ENCODE measurements at places on chromosomes 16 and 17.

- no peak for DNase-seq
These were observed 3.4 kb upstream of the NAT9 start for GRCh38 chr17:74779501-74779900.

GRCh38 chr17:44898768-44899073 lies 524 bp downstream of the EFTUD2 start:
- DNase-seq: no peak

DNA sequence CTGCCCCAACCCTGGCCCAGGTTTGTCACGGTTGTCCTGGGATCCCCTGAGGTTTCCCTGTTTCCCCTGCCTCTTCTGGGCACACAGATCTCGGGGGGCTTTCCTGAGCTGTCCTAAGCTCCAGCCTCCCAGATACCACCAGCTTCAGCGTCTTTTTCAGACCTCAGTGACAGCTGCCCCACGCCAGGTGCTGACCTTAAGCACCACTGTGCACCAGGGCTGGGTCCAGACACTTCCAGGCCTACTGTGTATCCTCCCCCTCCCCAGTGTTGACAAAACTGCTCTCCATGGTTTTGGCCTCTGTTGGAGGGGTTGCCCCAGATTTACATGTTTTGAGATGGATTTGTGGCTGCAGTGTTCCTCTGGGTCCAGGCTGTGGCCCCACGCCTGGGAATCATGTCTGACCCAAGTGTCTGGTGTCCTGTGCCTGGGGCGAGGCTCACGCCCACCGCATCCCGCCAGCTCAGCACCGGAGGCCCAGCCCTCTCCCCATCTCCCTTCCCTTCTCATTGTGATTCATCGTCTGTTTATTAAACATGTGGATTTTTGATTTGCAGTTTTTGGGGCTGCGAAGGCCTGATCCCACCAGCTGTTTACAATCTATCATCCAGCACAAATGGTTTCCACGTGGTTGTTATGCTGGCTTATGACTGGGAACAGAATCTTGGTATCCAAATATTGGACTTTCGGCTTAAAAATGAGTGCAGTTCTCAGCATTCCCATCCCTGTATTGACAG lies 82.1 kb downstream of the METRNL start:
- no peak for DNase-seq

- no peak for DNase-seq
These were observed 410.1 kb downstream of the NPIPA8 start for GRCh38 chr16:17926461-17926860.

GRCh38 chr17:59542960-59543635 lies 22.3 kb upstream of the DHX40 start:
- no peak for DNase-seq

DNA sequence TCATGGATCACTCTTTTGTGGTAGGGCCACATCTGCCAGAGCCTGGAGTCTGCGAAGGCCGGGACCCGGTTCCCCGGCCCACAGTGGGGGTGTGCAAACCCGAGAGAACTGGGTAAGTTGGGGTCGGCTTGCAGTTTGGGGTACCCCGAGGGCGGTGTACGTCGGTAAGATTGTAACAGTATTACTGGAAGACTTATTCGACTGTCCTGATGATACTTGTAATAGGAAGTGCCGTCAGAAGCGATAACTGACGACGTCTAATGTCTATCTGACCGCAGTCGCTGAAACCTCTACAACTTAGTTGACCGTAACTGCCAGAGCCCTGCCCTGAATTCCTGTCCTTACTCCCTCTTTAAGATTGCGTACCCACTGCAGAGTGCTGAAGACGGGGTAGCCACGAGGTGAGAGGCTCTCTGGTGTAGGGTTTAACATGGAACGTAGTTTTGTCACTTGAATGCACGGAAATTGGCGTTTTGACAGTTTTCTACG lies 24.0 kb downstream of the TRPV2 start:
- no peak for DNase-seq

DNA sequence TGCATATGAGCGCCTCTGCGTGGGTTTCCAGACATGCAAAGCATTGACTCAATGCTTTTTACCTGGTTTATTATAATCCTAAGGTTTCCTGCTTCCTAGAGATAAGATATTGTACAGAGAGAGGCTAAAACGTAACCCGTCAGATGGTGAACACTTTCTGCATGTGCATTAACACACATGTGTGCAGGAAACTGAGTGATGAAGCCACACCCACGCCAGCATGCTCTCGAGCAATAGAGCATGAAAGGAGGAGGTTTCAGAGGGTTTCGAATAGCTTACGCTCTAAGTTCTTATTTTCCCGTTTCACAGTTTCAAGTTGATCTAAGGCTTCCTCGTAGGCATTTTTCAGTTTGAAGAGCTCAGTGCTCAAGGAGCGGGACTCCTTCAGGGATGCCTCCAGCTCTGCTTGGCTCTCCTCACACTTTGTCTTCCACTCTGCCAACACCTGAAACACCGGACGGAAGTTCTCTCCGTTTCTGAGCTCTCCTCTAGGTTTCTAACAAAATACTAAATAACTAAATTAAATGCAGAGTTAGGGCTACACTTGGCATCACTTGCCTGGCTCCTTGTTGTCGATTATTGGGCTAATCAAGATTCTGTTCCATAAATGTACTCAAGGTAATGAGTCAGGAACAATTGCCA lies 23.2 kb downstream of the MYH3 start:
- DNase-seq: no peak

GRCh38 chr17:65142247-65142646 lies 5.1 kb downstream of the RGS9 start:
- no peak for DNase-seq

DNA sequence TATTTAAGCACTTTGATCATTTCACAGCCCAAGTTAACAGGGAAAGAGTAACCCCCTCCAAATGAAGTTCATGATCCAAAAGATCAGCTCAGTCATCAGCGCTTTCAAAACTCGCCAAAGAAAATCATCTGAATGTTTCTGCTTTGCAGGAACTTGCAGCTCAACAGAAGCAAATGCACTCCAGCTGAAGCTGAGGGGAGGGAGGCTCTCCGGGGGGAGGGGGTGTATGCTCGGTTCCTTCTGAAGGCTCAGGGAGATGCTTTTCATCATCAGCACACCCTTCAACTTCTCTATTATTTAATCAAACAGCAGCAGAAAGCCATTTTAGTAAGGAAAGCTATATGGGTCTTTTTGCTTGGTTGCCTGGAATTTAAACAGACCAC lies 24.4 kb upstream of the ERN1 start:
- DNase-seq: no peak

- no peak for DNase-seq
These were observed 180.4 kb downstream of the IRF8 start for GRCh38 chr16:86079255-86079885.

GRCh38 chr16:49743203-49743464 lies 112.8 kb downstream of the ZNF423 start:
- DNase-seq: no peak

DNA sequence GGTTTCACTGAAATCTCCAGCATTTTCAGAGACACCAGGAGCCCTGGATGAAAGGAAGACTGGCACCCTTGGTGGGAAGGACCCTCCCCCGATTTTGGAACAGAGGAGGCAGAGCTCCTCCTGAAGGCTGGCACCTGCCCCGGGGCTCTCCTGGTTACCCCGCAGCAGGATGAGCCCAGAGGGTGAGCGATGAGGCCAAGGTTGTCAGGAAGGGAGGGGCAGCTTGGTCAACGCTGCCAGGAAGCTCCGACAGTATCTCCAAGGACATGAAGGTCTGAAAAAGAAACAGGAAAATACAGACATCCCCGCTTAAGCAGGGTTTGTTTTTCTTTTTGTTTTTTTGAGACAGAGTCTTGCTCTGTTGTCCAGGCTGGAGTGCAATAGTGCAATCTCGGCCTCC lies 15.5 kb upstream of the ACSF3 start:
- DNase-seq: no peak
